Activated CD8-positive, alpha-beta memory T cell treated with anti-CD3 and anti-CD28 coated beads for 4 hours (primary cell): ENCODE measurements at places on chromosomes 1 and 21.

DNA sequence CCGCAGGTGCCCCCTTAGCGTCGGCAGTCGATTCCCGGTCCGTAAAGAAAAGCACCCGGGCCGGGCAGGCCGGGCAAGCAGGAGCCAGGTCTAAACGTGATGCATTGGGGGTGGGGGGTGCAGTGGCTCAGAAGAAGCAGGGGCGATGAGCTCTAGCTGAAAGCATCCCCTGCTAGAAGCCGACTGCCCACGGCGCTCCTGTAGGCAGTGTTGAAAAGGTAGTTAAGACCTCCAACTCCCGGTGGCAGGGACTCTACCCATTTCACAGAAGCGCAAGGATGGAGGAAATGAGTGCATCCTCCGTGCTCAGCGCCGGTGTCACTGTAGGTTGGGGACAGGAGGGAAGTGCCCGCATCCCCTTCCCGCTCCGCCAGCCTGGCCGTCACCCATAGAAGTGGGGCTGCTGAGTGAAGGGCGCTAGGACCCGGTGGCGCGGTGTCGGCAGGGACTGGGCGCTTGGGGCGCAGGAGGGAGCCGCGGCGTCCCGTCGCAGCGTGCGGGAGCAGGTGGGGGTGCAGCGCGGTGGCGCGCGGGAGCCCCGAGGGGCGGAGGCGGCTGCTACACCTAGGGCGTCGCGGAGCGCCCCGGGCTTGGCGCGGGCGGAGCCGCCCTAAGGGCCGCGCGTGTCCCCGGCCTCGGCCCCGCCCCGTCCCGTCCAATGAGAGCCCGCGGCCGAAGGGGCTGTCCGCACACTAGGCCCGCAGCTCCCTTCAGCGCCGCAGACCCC lies at the start of gene WNT2B:
Gene WNT2B (plus strand): TSS at position 688 of the 727 bp plus-strand sequence. CDS start 298 bp downstream, outside the sequence.
- DNase-seq: no peak

GRCh38 chr1:181612100-181612499 lies 128.8 kb downstream of the CACNA1E start:
- DNase-seq: no peak

DNA sequence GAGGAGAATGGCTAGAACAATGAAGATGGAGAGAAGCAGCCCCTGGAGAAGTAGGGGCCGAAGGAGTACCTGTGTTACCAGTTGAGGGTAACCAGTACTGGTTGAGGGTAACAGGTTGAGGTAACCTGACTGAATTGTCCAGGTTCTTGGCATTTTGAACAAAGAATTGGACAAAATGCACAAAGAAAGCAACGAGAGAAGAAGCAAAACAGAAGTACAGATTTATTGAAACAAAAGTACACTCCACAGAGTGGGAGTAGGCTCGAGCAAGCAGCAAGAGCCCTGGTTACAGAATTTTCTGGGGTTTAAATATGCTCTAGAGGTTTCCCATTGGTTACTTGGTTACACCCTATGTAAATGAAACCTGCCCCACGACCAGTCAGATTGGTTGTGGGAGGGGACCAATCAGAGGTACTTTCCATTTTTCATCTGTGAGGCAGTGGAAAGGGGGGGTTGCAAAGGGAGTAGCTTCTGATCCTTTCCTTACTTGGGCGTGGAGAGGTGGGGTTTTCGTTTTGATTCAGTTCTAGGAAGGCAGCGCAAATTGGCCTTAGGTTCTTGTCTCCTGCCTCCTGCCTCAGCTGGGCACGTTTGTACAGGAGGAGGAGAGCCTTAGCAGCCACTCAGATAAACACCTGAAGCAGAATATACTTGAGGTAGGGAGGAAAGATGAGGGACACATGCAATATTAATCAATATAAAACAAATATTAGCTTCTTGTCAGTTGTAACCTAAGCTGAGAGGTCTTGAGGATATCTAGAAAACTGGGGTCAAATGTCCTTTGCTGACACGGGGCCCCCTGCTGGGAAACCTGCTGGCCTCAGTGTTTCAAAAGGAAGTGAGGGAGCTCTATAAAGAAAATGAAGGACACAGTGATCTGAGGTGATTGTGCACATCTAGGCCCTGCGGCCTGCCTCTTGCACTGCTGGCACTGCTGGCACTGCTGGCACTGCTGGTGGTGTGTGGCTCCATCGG lies 14.3 kb upstream of the LSM10 start:
- no peak for DNase-seq

DNA sequence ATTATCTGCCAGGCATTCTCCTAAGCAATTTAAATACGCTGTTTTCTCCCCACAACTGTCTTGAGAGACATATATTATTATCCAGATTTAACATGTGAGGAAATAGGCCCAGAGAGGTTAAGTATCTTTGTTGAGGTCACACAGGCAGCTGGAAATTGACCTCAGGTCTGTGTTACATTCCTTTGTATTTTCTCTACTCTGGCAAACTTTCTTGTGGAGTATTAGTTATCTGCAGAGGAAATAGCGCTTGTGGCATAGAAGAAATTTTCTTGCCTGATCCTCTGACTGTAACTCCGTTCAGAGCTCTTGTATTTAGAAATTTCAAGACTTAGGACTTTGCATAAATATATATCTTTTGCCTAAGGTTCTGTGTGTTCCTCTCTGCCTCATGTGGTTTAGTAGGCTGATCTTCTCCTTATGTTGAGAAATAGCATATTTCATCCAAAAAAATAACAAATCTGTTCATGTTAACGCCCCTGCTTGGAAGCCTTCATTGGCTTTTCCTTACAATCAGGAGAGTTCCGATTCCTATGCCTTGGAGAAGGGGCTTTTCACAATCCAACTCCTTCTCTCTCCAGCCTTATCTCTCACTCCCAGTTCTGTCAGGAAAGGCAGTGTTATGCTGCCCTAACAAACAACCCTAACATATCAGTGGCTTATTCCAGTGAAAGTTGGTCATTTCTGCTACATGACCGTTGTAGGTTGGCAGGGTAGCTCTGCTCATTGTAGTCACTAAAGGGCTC lies 2.5 kb upstream of the JUN start:
- DNase-seq: no peak
